ENCODE measurements at places on chromosomes 2 and 18. TPM values are rescaled to one million over a fixed set of nuclear protein-coding genes. Genes with fewer than 3 reads are reported as not detected.

STARD6 gene
- total RNA-seq: not detected

CPLX4 gene
- not detected for total RNA-seq

VWA3B gene
- total RNA-seq: not detected

CD8A gene
- not detected for total RNA-seq

LIMS3 gene
- 6.2 TPM for total RNA-seq

CD226 gene
- 0.82 TPM for total RNA-seq

DNA sequence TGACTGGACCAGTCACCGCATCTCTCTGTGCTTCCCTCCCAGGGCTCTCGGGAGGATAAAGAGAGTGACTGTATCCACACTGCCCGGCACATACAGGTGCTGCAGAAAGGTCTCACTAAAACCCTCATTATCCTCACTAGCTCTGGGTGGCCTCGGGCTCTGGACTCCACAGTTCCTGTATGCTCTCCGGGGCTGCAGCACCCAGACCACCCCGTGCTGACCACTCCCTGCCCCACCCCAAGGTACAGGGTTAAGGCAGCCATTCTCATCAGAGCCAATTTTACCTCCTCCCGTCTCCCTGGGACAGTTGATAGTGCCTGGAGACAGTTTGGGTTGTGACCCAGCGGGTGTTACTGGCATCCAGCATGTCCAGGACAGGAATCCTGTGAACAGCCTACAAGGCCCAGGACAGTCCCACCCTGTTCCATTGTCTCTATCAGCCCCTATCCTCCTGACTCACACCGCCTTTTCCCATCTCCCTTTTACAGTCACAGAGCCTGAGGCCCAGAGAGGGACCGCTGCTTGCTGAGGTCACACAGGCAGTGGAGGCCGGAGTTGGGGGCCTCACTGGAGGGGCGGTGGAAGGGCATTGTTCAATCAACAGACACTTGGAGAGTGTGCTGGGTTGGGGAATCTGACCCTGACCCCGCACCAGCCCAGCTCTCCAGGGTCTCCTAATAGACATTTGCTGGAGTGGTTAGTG lies 1.7 kb downstream of the ZAP70 start:
- no peaks in the 10 kb centered on the region for H3K36me3 ChIP-seq
- H3K4me3 ChIP-seq: no peak overlapping the region
- H3K4me1 ChIP-seq: peaks cover under 1% of the 10 kb centered on the region
- H3K27me3 ChIP-seq: peaks cover 18% of the 10 kb centered on the region
- H3K27ac ChIP-seq: no peak overlapping the region

GRCh38 chr2:7116511-7116910 lies 199.3 kb downstream of the RNF144A start:
- H3K27me3 ChIP-seq: peaks cover 5% of the 10 kb centered on the region
- H3K4me1 ChIP-seq: peaks cover 3% of the 10 kb centered on the region
- no peaks in the 10 kb centered on the region for H3K36me3 ChIP-seq
- no peak for DNase-seq
- H3K4me3 ChIP-seq: no peak overlapping the region

GRCh38 chr2:170227507-170227947 lies 49.6 kb downstream of the MYO3B start:
- no peaks in the 10 kb centered on the region for H3K27me3 ChIP-seq
- no peaks in the 10 kb centered on the region for H3K36me3 ChIP-seq
- H3K4me1 ChIP-seq: peaks cover 6% of the 10 kb centered on the region
- H3K27ac ChIP-seq: no peak overlapping the region
- H3K4me3 ChIP-seq: no peak overlapping the region

DNA sequence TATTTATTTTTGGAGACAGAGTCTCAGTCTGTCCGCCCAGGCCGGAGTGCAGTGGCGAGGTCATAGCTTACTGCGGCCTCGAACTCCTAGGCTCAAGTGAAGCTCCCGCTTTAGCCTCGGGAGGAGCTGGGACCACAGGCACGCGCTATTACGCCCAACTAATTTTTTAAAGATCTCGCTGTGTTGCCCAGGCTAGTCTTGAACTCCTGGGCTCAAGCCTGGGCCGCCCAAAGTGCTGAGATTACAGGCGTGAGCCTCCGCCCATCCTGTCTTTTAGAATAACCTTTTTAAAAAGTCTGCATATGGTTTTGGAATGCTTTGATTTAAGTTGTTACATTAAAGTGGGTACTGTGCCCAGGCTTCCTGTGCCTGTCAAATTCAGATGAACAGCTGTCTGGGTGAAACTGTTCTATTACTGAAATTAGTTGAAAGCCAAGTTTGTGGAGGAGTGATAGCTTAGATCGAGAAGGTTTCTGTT lies 944 bp downstream of the RAB3GAP1 start:
- H3K4me3 ChIP-seq: peak overlapping the region; percentile 90
- H3K4me1 ChIP-seq: peaks cover 45% of the 10 kb centered on the region

DNA sequence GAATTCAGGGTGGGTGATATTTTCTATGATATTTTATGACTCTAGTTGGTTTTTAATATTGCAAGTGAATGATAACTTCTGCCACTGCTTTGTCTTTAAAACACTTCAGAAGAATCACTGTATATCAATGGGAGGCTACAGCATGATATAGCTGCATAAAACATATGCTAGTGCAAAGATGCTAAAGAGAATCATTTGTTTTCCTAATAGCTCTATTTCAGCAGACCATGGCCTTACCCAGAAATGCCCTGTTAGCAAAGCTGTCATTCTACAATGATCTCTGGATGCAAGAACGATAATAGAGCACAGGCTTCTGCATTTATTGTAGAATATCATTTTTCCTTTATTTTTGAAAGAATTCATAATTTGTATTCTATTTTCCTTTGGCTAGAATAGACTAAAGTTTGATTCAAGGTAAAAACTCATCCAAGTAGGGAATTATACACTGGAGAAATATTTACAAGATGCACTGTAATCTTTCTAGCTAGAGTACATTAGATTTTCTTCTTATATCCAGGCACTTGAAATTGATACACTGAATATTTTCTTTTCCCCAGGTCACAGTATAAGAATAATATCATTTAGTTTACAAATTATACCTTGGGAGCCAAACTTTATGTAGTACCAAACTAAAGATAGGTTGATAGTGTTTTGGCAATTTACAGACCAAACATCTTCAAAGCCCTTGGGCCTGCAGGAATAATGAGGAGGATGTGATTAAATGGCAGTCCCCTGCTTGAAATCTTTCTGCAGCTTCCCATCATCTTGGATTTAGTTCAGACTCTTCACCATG lies 252.6 kb upstream of the LINC00305 start:
- no peak for DNase-seq
- no peak overlapping the region for H3K4me3 ChIP-seq
- peaks cover 8% of the 10 kb centered on the region for H3K4me1 ChIP-seq

DNA sequence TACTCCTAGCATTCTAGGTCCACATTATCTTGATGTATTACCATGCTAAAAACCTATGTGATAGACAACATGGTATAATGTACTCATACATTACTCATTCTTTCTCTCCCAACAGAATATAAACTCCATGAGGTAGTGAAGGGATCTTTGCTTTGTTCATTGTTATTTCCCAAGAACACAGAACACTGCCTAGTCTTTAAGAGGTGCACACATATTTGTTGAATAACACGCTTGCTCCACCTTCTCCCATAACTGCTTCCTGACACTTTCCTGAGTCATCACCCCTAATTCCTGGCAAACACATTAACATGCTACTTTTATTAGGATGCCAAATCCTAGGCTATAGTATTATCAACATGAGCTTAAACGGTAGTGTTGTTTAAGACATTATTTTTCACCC lies 41.3 kb downstream of the REV1 start:
- no peak overlapping the region for H3K27ac ChIP-seq
- peaks cover 3% of the 10 kb centered on the region for H3K4me1 ChIP-seq
- no peak for DNase-seq
- no peaks in the 10 kb centered on the region for H3K27me3 ChIP-seq
- H3K36me3 ChIP-seq: peaks cover 19% of the 10 kb centered on the region

DNA sequence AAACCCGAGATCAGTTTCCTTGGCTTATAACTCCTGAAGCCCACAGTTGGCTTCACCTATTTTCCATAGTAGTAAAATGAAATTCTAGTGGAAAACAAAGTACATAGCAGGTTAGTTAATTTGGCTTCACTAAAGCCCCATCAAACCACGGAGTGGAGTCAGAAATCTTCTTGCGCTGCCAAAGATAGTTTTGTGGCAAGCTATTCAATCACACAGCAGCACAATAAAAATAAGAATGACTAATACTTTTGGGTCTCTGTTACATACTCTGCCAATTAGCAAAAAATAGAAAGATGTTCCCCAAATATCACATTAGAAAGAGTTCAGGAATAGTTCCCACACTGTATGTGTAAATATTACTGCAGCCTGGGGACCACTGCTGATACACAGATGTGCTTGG lies 175.2 kb upstream of the NOL4 start:
- peaks cover 13% of the 10 kb centered on the region for H3K27me3 ChIP-seq
- no peaks in the 10 kb centered on the region for H3K36me3 ChIP-seq
- H3K4me1 ChIP-seq: no peaks in the 10 kb centered on the region
- no peak overlapping the region for H3K27ac ChIP-seq

DNA sequence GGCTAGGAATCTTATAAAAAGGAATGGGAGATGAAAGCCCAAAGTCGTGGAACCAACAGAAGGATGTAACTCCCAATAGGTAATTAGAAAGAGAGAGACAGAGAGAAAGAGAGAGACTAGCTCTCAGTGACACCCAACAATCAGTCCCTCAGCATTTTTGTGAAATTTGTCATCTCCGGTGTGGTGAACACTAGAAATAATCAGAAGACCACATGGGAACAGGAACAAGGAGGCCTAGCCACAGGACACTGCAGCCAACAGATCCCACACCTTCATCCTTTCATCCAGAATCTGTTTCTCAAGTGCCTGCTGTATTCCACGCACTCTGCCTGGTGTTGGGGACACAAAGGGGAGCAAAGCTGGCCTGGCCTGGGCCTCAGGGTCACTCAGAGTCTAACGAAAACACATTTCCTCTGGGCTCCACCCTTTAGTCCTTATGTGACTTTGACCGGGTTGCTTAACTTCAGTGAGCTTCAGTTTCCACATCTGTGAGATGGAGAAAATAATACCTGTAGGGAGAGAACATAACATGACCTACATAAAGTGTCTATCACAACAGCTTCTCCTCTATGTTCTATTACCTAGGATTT lies 53.1 kb downstream of the EHD3 start:
- peaks cover 25% of the 10 kb centered on the region for H3K4me1 ChIP-seq
- H3K27ac ChIP-seq: no peak overlapping the region
- no peaks in the 10 kb centered on the region for H3K36me3 ChIP-seq
- H3K4me3 ChIP-seq: no peak overlapping the region

- peak overlapping the region; percentile 28 for H3K27ac ChIP-seq
- peaks cover 48% of the 10 kb centered on the region for H3K4me1 ChIP-seq
- no peak overlapping the region for H3K4me3 ChIP-seq
- peaks cover 2% of the 10 kb centered on the region for H3K36me3 ChIP-seq
These were observed 114.1 kb downstream of the COL6A3 start for GRCh38 chr2:237299906-237300305.

GRCh38 chr2:85327160-85327821 lies 498 bp downstream of the TGOLN2 start:
- peak overlapping the region; percentile 90 for H3K4me3 ChIP-seq
- no peaks in the 10 kb centered on the region for H3K27me3 ChIP-seq
- peak overlapping the region; percentile 99 for H3K27ac ChIP-seq
- DNase-seq: no peak

DNA sequence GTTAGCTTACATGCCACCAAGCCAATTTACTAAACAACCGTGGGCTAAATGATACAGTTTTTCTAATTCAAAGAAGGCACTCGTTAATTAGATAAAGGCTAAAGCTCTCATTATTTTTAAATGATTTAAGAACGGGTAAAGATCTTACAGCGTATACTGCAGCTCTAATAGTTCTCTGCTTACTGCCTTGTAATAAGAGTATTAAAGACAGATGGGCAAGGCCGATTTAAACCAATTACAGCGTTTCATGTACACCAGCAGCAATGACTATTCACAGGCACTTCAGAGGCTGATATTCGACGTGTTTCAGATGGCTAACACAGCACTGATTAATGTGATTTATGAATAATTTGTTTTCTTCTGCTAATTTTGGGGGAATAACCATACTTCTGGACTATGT lies 259.3 kb downstream of the ZNF407 start:
- no peak overlapping the region for H3K27ac ChIP-seq
- DNase-seq: no peak
- no peaks in the 10 kb centered on the region for H3K4me1 ChIP-seq
- no peak overlapping the region for H3K4me3 ChIP-seq
- H3K27me3 ChIP-seq: no peaks in the 10 kb centered on the region
- H3K36me3 ChIP-seq: no peaks in the 10 kb centered on the region

DNA sequence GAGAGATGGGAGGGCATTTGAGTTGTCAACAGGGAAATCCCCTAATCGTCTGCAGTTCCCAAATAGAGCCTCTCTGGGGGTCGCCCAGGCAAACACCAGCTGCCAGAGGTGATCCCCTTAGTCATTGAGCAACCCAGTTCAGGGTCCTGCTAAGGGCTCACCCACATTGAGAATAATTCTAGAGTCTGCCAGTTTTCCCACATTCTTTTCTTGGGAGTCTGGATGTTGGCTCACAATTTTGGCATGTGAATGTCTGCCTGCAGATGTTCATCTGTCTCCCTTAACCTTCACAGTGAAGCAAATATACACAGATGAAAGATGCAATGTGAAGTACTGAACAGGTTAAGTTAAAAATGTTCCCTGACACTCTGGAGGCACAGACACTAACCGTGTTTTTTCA lies 11.4 kb upstream of the SMIM21 start:
- H3K36me3 ChIP-seq: no peaks in the 10 kb centered on the region
- no peak for DNase-seq
- peaks cover 5% of the 10 kb centered on the region for H3K27me3 ChIP-seq
- H3K27ac ChIP-seq: no peak overlapping the region
- H3K4me1 ChIP-seq: peaks cover 20% of the 10 kb centered on the region
- no peak overlapping the region for H3K4me3 ChIP-seq

GRCh38 chr18:10526561-10526949 lies 728 bp downstream of the NAPG start:
- peaks cover 48% of the 10 kb centered on the region for H3K4me1 ChIP-seq
- H3K36me3 ChIP-seq: no peaks in the 10 kb centered on the region
- peak overlapping the region; percentile 89 for H3K27ac ChIP-seq
- no peaks in the 10 kb centered on the region for H3K27me3 ChIP-seq
- no peak for DNase-seq

DNA sequence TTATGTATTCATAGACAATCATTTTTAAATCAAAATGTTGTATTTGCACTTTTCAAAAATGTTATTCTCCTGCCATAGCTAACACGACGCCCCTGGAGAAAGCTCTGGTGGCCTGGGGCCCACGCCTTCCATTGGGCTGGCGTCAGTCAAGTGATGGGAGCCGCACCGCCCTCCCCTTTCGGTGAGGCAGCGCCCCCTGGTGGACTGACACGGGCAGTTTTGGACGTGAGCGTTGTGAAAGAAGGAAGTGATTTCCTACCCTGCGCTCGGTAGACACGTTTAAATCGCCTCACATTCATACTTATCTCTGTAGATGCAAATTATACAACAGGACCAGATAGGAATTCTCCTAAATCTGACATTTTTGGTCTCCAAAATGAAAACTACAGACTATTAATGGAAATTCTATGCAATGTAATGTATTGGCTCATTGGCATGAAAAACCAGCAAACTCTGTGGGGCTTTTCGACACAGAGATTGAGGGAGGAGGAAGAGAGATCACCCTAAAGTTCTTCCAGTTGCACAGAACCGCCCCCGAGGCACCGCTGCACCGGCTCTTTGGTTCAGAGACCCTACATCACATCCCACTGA lies 326.2 kb upstream of the SOX11 start:
- peaks cover 17% of the 10 kb centered on the region for H3K4me1 ChIP-seq
- no peak for DNase-seq
- H3K4me3 ChIP-seq: no peak overlapping the region
- no peaks in the 10 kb centered on the region for H3K27me3 ChIP-seq

- H3K27ac ChIP-seq: no peak overlapping the region
- DNase-seq: no peak
- H3K4me1 ChIP-seq: no peaks in the 10 kb centered on the region
- H3K27me3 ChIP-seq: no peaks in the 10 kb centered on the region
- no peak overlapping the region for H3K4me3 ChIP-seq
These were observed 21.3 kb downstream of the NOL10 start for GRCh38 chr2:10668402-10669012.

All from chondrocyte (in vitro differentiated cells).